ENCODE measurements at places on chromosomes 12 and 14.

GRCh38 chr12:14714437-14714836 lies 18.0 kb upstream of the GUCY2C start:
- DNase-seq, result no peak

GRCh38 chr12:65565601-65566560 lies 258.4 kb upstream of the HMGA2 start:
- no peak for DNase-seq

GRCh38 chr12:11622876-11623281 lies 26.6 kb upstream of the ETV6 start:
- no peak for DNase-seq

DNA sequence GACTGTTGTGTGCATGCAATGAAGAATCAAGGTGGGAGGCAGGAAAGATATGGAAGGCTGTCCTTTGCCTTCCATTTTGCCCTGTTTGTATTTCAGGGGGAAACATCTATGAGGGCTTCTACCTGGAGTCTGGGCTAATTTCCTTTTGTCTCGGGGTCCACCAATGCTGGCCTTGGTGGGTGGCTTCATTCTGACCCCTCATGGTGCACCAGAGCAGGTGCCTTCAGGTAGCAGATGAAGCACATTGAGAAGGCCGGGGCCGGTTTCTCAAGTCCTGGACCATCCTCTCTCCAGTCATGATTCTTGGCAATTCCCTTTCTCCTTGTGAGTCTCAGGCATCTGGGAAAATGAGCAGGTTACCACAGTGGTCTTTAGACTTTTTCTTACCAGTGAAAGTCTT lies 47.2 kb downstream of the RPH3A start:
- no peak for DNase-seq

GRCh38 chr14:21307637-21308036 lies 27.8 kb downstream of the RPGRIP1 start:
- no peak for DNase-seq

- DNase-seq, result no peak
Observed at GRCh38 chr14:31038521-31039166, 12.5 kb upstream of the STRN3 start.

DNA sequence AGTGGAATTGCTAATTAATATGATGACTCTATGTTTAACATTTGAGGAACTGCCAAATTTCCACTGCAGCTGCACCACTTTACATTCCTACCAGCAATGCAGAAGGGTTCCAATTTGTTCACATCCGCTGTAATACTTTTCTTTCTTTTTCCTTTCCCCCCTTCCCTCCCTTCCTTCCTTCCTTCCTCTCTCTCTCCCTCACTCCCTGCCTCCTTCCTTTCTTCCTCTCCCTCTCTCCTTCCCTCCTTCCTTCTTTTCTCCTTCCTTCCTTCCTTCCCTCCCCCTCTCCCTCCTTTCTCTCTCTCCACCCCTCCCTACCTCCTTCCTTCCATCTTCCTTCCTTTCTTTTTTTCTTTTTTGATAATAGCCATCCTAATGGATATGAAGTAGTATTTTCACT lies 3.2 kb upstream of the PFKM start:
- no peak for DNase-seq

DNA sequence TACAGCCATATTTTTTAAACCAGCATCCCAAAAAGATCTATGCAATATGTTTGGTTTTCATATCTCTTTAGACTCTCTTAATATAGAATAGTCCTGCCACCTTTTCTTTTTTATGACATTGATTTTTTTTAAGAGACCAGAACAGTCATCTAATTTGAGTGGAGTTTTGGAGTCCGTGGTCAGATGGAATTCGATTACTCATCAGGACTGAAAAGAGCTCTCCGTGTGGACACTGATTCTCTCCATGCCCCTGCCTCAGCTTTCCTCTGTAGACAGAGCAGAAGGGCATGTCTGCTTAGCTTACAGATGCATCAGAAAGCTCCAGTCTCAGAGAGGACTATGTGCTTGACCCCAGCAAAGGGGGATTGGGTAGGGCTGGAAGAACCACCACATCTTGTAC lies 27.8 kb downstream of the SMCO2 start:
- DNase-seq, result no peak

- no peak for DNase-seq
Observed at GRCh38 chr12:124432376-124432775, 135.0 kb downstream of the NCOR2 start.

DNA sequence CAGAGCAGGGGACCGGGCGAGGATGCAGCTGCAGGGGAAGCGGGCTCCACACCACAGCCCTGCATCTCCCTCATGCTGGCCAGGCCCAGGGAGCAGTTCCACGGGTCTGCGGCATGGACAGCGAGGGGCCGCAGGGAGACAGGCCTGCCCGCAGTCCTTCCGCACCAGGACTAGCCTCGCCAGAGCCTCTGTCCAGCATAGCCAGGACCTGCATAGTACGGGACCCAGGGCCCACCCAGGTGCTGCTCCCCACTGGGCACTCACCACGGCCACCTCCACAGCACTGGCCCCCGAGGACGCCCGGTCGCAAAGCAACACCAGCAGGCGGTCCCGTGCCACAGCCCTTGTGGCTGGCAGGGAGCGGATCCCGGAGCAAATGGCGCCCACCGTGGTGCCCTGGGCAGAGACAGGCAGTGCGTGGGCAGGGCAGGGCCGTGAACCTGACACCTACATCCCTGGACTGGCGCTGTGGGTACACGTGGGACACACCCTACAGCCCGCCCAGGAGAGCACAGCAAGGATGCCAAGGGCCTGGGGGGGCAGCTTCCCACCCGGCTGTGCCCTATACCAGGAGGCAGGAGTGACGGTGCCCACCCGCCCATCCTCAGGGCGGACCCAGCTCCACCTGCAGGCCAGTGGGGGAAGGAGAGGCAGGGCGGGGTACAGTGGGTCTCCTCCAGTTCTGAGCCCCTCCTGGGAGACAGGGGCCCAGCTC lies 23.8 kb downstream of the JAG2 start:
- DNase-seq, result no peak

DNA sequence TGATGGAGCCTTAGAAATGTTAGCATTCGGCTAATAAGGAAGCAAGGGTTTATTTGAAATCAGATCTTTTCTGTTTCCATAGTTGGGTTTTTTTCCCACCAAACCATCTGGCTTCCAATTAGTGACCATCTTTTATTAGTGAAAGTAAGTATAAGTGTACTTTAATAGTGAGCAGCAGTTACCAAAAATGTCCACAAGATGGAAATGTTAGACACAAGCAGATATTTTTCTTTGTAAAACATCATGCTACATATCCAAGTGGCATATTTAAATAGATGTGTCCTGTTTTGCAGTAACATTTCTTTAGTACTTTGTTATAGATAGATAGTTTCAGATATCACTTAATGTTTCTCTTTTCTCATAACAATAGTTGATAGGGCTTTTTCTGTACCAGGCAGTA lies 28.8 kb downstream of the YEATS4 start:
- DNase-seq, result peak; percentile 5

GRCh38 chr12:49347311-49348193 lies 864 bp downstream of the DNAJC22 start:
- DNase-seq, result peak; percentile 75

- DNase-seq, result no peak
Observed at GRCh38 chr12:106416273-106416672, 58.7 kb downstream of the POLR3B start.

DNA sequence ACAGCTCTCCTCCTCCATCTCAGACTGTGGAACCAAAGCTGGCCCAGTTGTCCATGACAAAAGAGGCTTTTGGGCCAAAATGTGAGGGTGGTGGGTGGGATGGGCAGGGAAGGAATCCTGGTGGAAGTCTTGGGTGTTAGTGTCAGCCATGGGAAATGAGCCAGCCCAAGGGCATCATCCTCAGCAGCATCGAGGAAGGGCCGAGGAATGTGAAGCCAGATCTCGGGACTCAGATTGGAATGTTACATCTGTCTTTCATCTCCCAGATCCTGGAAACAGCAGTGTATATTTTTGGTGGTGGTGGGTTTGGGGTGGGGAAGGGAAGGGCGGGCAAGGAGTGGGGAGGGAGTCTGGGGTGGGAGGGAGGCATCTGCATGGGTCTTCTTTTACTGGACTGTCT lies 11.8 kb upstream of the TAMALIN start:
- DNase-seq, result no peak

GRCh38 chr12:115574826-115575225 lies 702.7 kb downstream of the MED13L start:
- DNase-seq, result no peak

Data from CD4-positive, alpha-beta memory T cell (primary cell).